ENCODE measurements at places on chromosomes 13 and 19.

DNA sequence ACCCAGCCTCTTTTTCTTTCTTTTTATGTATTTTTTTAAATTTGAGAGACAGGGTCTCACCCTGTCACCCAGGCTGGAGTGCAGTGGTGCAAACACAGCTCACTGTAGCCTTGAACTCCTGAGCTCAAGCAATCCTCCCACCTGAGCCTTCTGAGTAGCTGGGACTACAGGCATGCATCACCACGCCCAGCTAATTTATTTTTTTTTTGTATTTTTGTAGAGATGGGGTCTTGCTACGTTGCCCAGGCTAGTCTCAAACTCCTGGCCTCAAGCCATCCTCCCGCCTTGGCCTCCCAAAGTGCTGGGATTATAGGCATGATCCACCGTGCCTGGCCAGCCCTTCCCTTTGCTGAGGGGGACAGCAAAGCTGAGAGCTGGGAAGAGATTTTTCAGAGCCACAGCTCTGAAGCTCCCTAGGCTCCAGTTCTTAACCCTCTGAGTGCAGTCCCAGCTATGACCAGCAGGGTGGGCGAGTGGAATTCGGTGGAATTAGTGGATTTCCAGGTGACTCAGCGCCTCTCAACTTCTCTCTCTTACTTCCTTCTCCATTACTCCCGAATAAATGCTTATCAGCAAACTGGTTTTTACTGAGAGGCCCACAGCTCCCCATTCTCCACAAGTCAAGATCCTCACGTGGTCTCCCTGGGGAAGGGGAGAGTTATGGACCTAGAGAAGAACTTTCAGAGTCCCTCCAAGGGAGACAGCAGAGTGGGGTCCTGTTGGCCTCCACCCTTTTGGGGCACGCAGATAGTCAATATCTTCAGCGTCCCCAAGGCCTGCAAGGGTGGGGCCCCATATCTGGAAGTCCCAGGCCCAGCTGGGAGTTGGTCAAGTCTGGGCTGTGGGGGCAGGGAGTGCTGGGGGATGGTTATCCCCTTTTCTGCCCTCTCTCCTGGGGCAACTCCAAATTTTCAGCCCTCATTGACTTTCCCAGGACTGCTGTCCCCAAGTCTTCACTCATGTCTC is 1.2 kb downstream of the BLVRB start:
- peak; percentile 90 for DNase-seq

DNA sequence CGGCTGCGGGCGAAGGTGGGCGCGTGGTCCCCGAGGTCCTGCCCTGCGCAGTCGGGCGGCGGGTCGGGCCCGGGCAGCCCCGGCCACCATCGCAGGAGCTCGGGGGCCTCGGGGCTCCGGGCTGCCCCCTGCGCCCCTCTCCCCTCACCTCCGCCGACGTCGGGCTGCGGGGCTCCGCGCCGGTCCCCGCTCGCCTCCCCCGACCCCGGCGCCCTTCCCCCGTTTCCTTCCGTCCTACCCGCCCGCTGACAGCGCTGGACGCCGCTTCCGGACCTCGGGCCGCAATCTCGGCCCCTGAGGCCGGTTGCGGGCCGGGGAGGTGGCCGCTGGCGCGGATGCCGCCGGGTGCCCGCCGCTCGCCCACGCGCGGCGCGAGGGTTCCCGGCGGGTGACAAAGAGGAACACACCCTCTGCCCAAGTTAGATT is 720 bp downstream of the FARP1 start:
- peak; percentile 22 for DNase-seq

DNA sequence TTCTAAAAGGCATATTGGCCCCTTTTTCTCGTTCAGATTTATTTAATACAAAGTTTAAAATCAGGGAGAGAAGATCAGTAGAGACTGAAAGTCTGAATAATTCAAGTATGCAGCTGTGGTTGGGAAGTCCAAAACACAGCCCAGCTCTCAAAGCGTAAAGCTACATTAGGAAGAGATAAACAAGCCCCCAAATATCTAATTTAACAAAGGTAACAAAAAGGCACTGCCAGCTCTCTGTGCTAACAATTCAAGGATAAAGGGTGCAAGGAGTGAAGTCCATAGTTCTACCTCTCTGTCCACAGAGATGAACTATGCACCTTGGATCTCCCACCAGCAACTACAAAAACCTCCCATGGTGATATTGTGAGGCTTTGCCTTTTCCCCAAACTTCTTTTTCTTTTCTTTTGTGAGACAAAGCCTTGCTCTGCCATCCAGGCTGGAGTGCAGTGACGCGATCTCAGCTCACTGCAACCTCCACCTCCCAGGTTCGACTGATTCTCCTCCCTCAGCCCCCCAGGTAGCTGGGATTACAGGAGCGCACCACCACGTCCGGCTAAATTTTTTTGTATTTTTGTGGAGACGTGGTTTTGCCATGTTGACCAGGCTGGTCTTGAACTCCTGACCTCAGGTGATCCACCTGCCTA is 104.4 kb downstream of the LHFPL6 start:
- DNase-seq, result no peak

- DNase-seq, result no peak
These were observed 692.8 kb upstream of the SGCG start for GRCh38 chr13:22487932-22488331.

- DNase-seq, result no peak
These were observed 22.1 kb downstream of the WTIP start for GRCh38 chr19:34503531-34504272.

- no peak for DNase-seq
These were observed 60.8 kb downstream of the C13orf42 start for GRCh38 chr13:51050021-51050830.

GRCh38 chr13:29503041-29503837 is 92.2 kb downstream of the SLC7A1 start:
- DNase-seq, result no peak

DNA sequence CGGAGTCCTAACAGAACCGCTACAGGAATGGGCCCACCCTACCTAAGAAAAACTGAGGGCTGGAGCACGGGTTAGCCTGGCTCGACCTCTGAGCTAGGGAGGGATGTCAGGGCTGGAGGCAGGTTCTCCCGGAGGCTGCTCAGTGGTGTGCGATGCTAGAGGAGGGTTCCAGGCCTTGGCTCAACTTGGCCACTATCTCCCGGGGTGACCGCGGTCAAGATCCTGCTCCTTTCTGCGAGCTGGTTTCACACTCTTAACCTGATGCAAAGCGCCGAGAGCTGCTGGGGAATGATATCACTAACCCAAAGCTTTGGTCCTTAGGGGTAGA is 301 bp downstream of the POP4 start:
- no peak for DNase-seq

GRCh38 chr13:99464441-99464949 is 36.8 kb upstream of the TM9SF2 start:
- no peak for DNase-seq

GRCh38 chr13:110228936-110229904 is 77.7 kb downstream of the COL4A1 start:
- no peak for DNase-seq

DNA sequence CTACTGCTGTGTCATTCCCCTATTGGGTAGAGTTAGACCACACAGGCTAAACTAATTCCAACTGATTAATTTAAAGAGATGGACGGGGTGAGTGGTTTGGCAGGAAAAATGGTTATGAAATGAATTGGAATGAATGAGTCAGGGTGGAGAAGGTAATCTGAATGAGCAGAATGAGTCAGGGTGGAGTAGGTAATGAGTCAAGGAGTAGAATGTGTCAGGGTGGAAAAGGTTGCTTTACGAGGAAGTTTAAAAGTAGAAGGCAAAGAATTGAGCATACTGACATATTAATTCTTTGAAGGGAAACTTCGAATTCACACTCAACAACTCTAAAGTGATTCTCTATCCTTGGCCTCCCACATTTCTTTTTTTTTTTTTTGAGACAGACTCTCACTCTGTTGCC is 12.7 kb upstream of the ZNF121 start:
- DNase-seq, result no peak
